Activated CD4-positive, alpha-beta T cell treated with anti-CD3 and anti-CD28 coated beads for 48 hours (primary cell): ENCODE measurements at places on chromosomes 3 and 15.
A peak's percentile ranks its signal among the peaks of the same experiment; 100 is the strongest.

DNA sequence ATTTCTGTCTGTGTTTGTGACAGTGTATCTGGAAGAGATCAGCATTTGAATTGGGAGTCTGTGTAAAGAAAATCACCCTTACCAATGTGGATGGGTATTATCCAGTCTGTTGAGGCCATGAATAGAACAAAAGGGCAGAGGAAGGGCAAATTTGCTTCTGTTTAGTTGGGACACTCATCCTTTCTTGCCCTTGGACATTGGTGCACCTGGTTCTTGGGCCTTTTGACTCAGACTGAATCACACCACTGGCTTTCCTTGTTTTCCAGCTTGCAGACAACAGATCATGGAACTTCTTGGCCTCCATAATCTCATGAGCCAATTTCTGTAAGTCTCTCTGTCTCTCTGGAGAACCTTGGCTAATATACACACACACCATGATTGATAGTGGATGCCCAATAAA lies 164.4 kb upstream of the SGO1 start:
- no peak for DNase-seq

DNA sequence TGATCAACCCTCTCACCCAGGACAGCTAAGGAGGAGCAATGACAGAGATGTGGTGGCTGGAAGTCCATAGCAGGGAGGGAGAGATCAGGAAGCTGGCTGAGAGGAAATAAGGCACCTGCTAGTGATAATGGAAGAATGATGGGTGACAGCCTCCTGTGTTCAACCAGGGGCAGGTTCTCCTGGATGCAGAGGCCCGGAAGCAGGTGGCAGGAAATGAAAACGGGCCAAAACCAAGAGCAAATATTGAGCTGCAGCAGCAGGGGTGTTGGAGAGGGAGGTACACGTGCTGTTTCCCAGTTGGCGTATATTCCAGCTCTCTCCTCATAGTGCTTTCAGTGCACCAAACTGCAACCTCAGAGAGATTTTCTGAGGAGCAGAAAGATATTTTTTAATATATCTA lies 213.4 kb upstream of the TBL1XR1 start:
- no peak for DNase-seq

DNA sequence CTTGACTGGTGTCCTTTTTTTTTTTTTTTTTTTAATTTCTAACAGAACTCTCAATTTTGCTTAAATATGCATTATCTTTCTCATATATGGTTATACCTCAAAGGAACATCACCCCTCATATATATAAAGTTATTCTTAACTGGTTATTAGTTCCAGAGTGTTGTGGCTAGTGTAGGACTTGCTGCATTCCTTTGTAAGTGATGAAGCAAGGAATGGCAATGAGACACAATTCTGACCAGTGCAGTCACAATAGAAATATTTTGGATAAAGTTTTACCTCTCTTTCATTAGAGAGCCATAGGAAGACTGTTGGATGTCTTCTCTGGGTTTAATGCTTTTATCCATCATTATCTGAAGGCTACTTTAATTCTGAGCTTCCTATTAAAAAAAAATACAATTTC lies 75.5 kb upstream of the CBLB start:
- DNase-seq, result no peak

- DNase-seq, result peak; percentile 47
Observed at GRCh38 chr15:27059610-27060202, 88.7 kb downstream of the GABRG3 start.

DNA sequence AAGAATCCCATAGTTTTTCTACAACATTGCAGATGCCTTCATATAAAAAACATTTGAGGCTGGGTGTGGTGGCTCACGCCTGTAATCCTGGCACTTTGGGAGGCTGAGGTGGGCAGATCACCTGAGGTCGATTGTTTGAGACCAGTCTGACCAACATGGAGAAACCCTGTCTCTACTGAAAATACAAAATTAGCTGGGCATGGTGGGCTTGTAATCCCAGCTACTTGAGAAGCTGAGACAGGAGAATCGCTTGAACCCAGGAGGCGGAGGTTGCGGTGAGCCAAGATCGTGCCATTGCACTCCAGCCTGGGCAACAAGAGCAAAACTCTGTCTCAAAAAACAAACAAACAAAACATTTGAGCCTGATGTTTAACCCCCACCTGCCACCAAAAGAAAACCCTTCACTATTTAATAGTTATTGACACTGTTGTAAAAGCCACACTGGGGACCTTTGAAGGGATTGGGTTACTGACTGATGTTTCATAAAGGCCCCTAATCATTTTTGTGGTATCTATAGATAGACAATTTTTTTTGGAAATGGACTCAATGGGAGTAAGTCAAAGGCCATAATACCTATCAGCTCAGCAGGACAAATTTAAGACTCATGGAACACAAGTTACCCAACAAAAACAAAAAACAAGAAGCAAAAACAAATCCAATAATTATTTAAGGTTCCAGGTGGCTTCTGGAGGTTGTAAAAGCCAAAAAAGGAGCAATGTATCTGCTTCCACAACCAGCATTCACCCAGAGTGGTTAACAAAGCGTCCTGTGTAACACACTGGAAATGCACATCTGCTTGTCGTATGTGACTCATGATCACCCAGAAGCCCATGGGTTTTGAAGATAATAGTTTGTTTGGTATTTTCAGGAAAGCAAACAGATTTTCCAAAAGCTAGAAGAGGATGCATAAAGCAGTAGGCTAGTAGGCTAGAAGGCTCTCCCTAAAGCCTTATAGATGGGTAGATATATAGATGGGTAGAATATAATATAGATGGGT lies 41.2 kb downstream of the CDCP1 start:
- no peak for DNase-seq

DNA sequence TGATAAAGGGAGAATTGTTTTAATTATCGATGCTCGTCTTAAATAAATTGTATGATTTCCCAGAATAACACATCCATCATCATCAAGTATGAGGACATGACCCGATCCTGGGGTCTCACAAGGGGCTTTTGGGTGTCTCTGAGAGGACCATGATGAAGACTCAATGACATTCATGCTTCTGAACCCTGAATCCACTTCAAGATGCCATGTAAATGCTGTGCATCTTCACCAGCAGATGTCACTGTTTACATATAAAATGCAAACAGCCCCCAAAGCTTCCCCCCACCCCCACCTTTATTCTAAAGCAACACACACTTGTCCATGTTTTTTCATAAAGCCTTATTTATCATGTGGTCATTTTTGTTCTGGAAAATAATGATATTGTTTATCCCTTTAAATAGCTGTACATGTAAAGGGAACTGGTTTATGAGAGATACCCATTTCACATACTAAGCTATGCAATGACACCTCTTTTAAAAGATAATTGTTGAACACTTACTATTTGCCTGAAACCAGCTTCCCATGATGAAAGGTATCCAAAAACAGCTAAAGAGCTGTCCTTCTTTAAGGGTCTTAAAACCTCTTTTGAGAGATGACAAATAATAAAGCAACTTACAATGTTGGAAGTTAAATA lies 69.7 kb upstream of the UBE3A start:
- DNase-seq, result no peak

DNA sequence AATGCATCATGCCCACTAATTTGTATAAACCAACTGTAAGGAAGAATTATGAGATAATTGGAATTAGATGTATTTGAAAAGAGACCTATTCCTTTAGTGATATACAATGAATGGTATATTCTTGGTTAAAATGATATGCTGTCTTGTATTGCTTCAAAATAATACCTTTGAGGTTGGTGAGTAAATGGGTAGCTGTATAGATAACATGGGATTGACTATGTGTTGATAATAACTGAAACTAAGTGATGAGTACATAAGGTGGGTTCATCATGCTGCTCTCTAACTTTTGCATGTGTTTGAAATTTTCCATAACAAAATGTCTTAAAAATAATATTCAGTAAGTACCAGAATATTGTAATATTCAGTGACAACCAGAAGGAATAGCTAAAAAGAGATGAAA lies 272.6 kb upstream of the ZPLD1 start:
- DNase-seq, result no peak

- no peak for DNase-seq
Observed at GRCh38 chr15:94586099-94586498, 354.7 kb downstream of the MCTP2 start.

DNA sequence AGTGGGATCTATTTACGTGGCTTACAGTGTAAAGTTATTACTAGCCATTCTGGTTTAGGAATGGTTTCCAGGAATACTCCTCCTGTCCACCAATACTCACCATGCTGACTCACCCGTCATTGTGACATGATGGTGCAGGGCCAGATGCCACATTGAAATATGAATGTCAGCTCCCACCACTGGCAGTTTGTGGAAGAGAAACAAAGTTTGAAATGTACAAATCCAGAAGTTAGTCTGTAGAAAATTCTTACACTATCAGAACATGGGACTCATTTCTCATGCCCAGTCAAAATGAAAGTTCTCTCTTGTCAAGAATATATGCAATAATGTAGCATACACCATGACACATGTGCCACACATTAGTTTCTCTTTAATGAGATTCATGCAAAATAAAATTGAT lies 14.4 kb upstream of the TSPAN3 start:
- DNase-seq, result no peak

DNA sequence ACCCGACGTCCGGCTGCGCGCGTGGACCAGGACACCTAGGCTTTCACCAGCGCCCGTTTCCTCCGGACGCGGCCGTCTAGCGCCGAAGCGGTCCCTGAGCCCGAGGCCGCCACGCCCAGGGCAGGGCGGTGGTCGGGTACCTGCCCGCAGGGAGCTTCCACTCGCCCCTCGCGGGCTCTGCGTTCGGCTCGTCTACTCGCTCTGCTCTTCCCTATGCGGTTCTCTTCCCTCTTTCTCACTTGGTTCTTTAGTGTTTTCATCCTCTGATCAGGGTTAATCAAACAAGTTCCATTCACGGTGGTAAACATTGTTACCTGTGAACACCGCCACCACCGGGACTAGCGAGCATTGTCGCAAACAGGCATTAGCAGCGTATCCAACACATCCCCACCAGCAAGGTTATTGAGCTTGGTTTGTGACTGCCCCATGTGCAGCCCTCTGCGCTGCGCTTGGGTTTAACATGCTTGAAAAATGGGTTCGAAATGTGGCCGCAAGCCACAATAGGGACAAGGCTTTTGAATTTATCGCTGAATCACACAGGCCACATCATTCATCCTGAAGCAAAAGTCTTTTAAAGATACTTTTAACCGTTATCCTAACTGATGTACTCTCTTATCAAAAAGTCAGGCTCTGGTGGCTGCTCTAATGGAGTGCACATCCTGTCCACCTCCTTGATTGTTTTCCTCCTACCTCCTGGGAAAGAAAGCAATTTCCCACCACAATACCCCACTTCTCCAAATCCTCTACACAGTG lies 843 bp upstream of the CD47 start:
- peak; percentile 59 for DNase-seq

DNA sequence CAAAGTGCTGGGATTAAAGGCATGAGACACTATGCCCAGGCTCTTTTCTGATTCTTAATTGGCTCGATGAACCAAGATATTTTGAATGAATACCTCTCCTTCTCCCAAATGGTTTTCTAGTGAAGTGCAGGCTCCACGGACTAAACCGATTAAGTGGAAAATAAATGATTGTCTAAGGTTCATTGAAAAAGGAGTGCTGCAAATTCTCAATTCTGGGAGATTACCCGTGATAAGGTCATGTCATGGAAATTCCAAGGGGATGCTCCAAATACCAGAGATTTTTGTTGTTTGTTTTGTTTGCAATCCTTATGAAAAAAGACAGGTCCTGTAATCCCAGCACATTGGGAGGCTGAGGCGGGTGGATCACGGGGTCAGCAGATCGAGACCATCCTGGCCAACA lies 406.9 kb upstream of the TBL1XR1 start:
- no peak for DNase-seq

DNA sequence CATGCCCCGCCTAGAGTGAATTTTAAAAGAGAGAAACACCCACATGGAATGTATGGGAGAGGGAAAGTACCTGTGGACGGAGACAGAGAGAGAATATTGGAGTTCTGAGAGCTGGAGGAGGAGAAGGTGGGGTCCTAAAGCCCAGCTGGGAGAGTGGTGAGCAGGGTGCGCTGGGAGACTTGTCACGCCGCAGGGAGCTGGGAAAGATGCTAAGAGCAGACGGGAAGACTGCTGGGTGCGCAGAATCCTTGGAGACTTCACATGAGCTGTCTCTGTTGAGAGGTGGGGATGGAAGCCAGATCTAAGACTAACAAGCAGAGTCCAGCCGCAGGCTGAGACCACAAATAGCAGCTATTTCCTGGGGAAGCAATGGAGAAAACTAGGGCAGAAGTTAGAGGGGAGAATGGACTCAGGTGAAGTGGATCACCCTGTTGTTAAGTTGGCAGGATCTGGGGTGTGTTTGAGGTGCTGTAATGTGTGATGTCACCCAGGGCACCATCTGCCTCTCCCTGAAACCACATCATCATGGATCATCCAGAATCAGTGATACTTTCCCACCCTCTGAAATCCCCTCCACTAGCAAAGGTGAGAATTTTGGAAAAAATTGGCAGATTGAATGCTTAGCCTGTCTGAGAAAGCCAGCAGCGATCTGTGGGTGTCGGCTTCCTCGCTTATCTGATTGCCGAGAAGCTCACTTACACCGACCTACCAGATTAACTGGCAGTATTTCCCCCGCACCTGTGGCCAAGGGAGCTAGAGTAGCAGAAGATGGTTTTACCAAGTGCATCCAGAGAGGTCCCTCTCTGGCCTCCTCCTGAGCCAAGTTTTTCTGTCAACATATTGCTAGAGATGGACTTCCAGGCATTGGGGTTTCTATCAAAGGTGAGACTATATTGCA lies 174.8 kb upstream of the BHLHE40 start:
- peak; percentile 38 for DNase-seq

DNA sequence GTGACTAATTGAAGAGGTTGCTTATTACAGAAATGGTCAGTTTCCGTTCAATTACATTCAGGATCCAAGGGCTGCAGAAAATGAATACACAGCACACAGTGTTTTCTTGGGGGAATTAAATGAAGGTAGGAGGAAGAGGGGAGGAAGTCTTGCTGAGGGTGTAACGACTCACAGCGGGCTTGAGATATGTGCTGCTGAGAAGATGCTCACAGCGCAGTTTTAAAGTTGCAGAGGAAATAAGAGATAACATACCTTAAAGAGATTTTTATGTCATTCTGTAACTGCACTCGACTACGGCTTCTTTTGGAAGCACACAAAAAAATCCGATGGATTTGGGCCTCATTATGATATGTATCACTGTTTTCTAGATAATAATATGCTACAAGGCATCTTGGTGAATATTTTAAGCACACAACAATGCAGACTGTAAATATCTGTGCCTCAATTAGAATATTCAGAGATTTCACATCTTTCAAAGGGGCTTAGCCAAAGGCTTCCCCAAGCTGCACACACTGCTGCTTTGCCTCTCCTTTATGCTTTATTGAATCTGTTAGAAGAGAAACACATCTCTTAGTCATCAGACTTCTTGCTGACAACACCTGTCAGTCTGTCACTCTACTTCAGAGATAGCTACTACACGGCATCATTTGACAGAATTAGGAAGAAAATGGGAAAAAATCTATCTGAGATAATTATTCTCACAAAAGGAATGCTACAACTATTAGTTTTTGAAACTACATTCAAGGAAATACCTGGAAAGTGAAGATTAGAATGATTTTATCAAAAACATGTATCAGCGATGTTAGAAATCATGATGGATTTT lies 773.2 kb downstream of the OTOL1 start:
- no peak for DNase-seq
